Cortex of kidney (tissue), 1 donor: ENCODE measurements at places on chromosomes 4 and X.

DNA sequence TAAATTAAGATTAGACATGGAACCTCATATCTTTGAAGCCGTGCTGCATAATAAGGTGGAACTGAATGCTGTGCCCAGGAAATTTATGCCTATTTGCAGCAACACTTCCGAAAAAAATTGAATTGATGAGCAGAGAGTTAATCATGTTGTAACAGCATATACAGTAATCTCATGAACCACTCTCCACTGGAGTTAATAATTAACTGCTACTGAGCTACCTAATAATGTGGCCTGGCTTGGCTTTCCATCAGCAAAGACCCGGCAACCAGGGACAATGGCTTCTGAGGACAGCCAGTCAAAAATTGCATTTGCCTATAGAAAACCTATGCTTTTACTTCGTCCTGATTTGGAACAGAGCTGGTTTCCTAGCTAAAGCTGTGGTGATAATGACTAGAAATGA lies 63.8 kb upstream of the GATB start:
- DNase-seq, result no peak

GRCh38 chr4:156584100-156584499 lies 387.5 kb downstream of the PDGFC start:
- no peak for DNase-seq

DNA sequence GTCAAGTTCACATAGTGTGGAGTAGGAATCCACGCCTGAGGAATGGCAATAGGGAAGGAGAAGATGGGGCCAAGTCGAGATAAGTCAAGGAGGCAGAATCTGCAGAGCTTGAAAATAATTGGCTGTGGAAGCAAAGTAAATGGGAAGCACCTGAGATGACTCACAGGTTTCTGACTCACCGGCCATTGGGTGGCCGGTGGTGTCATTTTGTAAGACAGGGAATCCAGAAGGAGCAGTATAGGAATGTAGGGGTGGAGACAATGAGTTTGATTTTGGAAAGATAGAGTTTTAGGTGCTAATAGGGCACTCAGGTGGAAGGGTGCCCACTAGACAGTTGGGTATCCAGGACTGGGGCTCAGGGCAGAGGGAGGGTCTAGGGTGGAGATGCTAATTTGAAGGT lies 201.0 kb upstream of the MAMLD1 start:
- no peak for DNase-seq

GRCh38 chr4:40255393-40256281 lies 58.8 kb downstream of the RHOH start:
- no peak for DNase-seq

DNA sequence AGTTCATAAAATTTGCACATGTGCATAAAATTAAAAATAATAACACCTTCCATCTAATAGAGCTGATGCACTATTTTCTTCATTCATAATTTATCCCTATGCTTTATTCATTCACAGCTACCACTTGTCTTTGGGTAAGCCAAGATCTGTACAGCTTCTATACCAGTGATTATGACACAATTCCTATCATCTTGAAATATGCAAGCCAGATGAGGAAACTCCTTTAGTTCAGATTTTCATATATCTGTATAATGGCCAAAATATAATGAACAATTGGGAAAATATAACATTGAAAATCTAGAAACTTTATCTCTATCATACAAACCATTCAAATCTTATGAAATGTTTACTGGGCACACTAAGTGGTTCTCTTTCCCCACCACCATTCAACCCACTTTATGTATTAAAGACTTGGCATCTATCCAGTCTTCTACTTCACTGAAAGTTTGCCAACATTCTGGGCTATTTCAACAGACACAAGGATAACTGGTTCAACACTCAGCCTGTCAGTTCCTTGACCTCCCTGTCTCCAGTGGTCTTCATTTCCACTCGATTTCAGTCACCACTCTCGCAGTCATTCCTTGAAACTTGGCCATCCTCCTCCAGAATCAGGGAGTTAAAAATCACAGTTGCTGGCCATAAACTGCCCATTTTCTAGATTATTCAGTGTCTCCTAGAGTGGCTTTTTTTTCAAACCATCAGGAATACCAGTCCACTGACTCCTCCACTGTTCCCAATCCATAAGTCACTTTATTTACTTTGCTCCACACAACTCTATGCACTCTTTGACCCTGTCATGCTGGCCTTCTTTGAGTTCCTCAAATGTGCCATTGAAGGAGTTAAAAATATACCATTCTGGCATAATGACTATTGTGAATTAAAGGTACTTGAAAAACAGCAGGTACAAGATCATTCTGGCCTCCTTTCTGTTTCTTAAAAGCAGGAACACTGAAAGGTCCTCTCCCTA lies 85.5 kb downstream of the CAMK2D start:
- no peak for DNase-seq

GRCh38 chr4:123953566-123953965 lies 557.0 kb downstream of the SPRY1 start:
- no peak for DNase-seq

GRCh38 chr4:54118850-54119589 lies 19.1 kb downstream of the GSX2 start:
- no peak for DNase-seq
